ENCODE measurements at places on chromosomes 2 and 18.

DNA sequence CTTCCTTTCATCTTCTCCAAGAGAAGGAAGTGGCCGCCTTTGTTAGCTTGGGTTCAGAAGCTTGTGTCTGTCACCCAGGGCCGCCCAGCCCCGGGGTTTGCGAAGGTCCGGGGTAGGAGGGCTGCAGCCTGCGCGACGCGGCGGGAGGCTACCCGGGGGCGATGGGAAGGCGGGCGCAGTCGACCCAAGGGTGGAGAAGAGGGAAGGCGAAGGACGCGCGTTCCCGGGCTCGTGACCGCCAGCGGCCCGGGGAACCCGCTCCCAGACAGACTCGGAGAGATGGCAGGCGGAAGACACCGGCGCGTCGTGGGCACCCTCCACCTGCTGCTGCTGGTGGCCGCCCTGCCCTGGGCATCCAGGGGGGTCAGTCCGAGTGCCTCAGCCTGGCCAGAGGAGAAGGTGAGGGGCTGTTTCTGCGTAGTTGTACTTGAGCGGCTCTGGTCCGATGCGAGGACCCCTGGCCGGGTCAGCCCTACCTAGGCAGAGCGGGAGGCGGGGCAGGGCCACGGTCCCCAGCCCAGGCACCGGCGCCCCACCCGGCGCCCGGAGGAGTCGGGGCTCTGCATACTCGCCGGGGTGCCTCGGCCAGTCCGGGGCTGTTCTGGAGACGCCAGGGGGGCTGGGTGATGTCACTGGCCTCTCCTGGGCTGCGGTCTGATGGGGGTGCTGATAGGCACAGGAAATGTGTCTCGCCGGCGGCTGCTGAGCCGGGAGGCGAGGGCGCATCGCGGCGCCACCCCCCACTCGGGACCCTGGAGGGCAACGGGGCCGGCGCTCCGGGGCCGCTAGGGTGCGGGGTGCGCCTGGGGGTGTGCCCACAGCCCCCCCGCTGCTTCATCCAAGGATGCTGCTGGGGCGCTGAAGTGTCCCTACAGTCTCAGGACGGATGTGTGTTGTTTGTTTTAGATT, at the start of gene QPCT:
Gene QPCT, plus strand, starts transcription at position 178 of the 909 bp plus-strand sequence. Its CDS starts 102 bp downstream, at position 280.
- no peak for DNase-seq

DNA sequence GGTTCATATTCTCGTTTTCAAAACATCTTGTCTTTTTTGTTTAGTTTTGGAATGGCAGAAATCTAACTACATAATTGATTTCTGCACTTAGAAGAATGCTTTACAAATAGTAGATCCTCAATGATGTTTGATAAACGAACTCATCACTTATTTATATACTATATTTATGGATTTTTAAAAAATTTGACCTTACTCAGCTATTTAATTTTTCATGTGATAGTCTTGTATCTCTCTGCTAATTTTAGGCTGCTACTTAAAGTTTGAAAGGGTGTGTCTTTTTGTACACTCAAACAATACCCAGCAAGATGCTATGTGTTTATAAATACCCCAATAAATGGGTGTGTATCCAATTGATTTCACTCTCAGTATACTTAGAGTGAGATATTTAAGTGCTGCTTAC, 86.9 kb downstream of the EHBP1 start:
- no peak for DNase-seq

DNA sequence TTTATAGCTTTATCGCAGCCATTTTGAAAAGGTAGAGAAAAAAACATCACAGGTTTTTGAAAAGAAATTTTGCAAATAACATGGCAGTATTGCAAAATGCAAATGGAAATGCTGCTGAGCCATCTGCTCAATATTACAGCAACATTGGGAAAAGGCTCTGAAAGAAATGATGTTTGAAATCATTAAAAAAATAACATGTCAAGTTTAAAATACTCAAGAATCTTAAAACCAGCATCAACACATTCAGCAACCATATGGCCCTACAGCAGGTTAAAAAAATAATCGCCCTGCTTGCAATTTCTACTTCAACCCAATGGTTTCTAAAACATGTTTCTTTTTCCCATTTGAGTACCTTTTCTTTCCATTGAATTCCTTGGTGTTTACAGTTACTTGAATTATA, 289.4 kb downstream of the AFF3 start:
- DNase-seq, result no peak

DNA sequence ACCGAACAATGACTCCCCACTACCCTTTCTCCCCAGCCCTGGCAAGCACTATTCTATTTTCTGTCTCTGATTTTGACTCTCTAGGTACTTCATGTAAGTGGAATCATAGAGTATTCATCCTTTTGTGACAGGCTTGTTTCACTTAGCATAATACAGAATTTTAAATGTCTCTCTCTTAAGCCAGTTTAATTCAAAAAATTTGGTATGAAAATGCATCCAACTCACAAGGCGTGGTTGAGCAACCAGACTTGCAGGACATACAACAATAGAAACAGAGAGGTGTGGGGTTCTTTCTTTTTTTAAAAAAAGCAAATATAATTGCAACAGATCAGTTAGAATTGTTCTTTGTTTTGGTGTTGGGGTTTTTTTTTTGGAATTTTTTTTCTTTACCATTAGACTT, 47.6 kb upstream of the TMEM87B start:
- no peak for DNase-seq
